ENCODE measurements at places on chromosomes 2 and 18.
A peak's percentile ranks its signal among the peaks of the same experiment; 100 is the strongest.

- no peak for DNase-seq
Observed at GRCh38 chr2:138637061-138637460, 135.5 kb downstream of the SPOPL start.

- no peak for DNase-seq
Observed at GRCh38 chr2:96100893-96101304, 15.5 kb downstream of the ADRA2B start.

GRCh38 chr2:154140249-154141025 is 268.7 kb downstream of the GALNT13 start:
- DNase-seq: no peak

- peak; percentile 47 for DNase-seq
Observed at GRCh38 chr2:222594679-222595078, 61.2 kb downstream of the FARSB start.

DNA sequence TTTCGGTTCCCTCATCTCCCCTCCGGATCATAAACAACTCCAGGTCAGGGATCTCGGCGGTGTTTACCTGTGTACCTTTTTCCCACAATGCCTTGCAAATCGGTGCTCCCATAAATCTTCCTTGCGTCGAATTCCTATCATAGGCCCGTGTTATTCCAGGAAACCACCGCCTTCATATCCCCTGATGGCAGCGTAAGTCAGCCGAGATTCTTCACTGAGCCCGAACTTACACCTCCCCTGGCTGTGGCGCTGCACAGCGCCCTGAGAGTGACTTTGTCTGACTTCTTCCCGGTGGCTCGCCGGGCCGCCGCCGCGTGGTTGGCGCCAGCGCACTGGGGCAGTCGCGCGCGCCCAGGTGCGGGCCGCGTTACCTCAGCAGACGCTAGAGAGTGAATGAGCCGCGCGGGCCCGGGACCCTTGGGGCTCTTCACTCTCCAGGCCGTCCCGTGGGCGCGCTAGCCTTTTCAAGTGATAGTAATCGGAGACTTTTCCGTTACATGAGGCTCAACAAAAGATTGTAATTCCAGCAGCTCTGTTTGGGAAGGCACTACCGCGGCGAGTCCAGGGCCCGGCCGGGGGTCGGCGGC is 101.6 kb downstream of the SPTBN1 start:
- peak; percentile 63 for DNase-seq

GRCh38 chr2:217429981-217430500 is 570.2 kb upstream of the TNP1 start:
- DNase-seq: peak; percentile 28

GRCh38 chr2:22153931-22154613 is 1030.3 kb downstream of the TDRD15 start:
- no peak for DNase-seq
